ENCODE measurements at places on chromosomes 12 and 14.

DNA sequence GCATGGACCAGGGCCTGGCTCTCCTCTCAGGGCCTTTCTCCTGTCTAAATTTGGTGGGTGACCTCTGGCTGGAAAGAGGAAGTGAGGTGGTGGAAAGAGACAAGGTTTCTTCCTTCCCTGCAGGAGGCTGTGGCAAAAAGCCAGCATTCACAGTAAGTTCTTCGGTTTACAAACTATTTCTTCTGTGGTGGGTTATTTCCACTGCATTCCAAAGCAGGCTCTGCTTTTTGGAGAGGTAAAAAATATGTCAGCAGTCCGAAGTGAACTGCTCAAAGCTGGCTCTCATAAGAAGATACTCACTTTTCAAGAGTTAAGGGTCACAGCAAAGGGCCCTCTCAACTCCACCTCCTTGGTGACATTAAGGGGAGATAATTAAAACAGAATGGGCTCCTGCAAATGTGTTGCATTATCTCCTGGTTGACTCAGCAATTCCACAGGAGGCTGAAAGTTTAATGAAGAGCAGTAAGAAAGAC is 48.9 kb upstream of the POC1B start:
- no peaks in the 10 kb centered on the region for H3K36me3 ChIP-seq
- H3K27ac ChIP-seq = no peak overlapping the region
- no peak for DNase-seq
- no peaks in the 10 kb centered on the region for H3K4me1 ChIP-seq
- H3K27me3 ChIP-seq = no peaks in the 10 kb centered on the region
- H3K4me3 ChIP-seq = no peak overlapping the region

DNA sequence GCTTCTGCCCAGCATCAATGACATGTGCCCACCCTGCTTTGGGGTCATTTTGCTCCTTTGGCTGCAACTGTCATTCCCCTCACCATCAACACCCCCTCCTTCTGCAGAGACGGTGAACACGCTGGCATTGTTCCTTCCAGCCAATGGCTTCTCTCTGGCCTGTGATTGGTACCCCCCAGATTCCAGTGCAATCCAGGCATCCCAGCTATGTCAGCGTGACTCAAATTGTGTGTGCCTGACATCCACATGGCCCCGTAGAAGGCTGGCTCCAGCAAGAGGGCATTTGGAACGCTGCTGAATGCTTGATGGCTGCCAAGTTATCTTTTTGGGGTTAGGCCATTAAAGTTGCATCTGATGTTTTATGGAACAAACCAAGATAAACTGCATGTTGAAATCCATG is 21.0 kb upstream of the CCND2 start:
- H3K4me1 ChIP-seq = no peaks in the 10 kb centered on the region
- H3K27me3 ChIP-seq = peaks cover 7% of the 10 kb centered on the region
- H3K27ac ChIP-seq = no peak overlapping the region
- H3K36me3 ChIP-seq = no peaks in the 10 kb centered on the region
- no peak for DNase-seq

DNA sequence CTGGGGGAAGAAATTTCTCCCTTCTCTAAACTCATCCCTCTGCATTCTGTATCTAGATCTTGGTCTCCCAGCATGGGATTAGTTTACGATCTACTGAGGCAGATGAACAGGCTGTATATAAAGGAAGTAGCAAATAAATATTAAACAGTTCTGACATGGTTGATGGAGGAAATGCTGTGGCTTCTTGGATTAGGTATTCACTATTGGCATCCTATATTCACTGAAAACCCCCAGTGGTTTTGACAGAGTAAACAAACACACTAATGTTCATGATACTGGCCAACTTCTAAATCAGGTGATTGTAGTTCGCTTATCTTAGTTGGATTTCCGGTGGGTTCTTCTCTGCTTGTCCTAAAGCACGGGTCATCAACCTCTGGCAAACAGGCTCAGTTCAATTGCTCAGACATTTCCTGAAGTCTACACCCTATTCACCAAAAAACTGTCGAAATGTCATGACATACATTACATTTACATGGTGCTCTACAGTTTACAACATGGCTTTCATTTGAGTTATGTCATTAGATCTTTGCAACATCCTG is 433.9 kb downstream of the EGLN3 start:
- no peak overlapping the region for H3K27ac ChIP-seq
- no peaks in the 10 kb centered on the region for H3K4me1 ChIP-seq
- DNase-seq = no peak
- no peak overlapping the region for H3K4me3 ChIP-seq

DNA sequence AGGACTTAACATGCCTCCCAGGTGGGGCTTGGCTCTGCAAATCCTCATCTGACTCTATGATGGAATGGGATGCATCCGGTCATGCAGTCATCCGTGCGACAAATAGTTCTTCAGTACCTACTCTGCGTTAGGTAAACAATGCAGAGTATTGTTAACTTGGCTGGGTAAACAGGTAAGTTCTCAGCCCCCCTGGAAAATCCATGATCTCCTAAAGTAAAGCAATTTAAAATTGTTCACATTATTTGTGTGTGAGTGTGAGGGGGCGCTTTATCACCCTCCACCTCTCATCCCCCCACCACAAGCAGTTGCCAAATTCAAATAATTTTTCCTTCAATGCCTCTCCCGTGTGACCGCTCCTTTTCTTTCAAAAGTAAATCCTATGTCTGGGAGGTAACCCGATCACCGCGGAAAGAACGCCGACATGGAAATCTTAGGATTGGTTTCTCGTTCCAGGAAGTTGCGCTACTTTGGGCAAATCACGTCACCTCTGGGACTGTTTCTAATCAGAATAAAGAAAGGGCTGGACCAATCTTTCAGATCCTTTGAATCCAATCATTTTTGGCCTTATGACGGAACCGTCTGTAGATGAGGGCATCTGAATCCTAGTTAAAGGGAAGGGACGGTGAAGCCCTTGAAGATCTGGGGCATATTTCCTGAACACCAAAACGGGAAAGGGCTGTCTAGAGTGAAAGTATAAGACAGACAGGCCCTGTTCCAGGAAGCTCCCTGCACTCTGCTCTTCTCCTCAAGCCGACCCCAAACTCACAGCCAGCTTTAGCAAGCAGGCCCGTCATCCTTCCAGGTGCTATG is 44.0 kb upstream of the SINHCAF start:
- H3K27me3 ChIP-seq = no peaks in the 10 kb centered on the region
- H3K4me3 ChIP-seq = peak overlapping the region; percentile 60
- H3K4me1 ChIP-seq = peaks cover 12% of the 10 kb centered on the region
- DNase-seq = peak; percentile 26

DNA sequence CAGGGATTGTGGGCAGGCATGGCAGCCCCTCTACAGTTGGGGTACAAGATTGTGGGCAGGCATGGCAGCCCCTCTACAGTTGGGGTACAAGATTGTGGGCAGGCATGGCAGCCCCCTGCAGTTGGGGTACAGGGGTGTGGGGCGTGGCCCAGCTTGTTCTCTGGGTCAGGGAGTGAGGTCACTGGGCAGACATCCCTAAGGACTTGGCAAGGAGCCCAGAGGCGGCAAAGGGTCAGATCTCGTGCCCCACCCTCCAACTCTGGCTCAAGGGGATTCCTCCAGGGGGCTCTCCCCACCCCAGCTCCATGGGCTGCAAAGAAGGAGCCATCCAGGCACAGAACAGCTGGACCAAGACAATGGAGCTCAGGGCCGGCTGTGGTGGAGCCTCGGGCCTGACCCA is 25.8 kb upstream of the NUDT14 start:
- H3K4me3 ChIP-seq = no peak overlapping the region
- peaks cover 14% of the 10 kb centered on the region for H3K36me3 ChIP-seq
- H3K27me3 ChIP-seq = no peaks in the 10 kb centered on the region
- no peak for DNase-seq
- H3K27ac ChIP-seq = no peak overlapping the region

- no peaks in the 10 kb centered on the region for H3K4me1 ChIP-seq
- H3K36me3 ChIP-seq = no peaks in the 10 kb centered on the region
- DNase-seq = no peak
- no peak overlapping the region for H3K27ac ChIP-seq
- H3K4me3 ChIP-seq = no peak overlapping the region
Observed at GRCh38 chr12:96334502-96334901, 65.7 kb downstream of the CDK17 start.

DNA sequence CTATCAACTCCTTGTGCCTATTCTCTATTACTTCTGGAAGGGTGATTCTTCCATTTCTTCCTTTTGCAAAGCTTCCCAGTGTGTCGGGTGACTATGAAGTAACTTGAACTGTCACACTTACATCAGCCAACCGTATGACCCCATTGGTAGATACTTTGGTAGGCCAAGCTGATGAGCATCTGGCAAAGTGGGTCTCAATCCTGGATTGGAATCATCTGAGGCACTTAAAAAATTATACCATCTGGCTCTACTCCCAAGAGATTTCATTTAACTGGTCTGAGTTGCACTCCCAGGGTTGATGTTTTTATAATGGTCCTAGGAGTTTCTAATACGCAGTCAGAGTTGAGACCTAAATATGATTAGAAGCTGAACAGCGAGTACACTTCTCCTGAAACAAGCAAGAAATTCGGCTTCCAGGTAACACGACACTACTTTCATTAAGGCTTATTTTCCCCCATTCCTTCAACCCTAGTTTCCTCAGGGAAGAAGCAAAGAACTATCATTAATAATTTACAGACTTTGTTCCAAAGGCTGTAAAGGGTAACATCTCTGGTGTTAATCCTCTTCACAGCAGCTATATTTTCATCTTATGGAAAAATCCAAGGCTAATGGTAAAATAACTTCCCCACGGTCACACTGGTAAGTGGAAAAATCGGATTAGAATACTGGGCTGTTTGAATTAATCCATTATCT is 76.8 kb downstream of the PDE6H start:
- no peaks in the 10 kb centered on the region for H3K36me3 ChIP-seq
- no peaks in the 10 kb centered on the region for H3K27me3 ChIP-seq
- no peaks in the 10 kb centered on the region for H3K4me1 ChIP-seq
- H3K4me3 ChIP-seq = no peak overlapping the region

DNA sequence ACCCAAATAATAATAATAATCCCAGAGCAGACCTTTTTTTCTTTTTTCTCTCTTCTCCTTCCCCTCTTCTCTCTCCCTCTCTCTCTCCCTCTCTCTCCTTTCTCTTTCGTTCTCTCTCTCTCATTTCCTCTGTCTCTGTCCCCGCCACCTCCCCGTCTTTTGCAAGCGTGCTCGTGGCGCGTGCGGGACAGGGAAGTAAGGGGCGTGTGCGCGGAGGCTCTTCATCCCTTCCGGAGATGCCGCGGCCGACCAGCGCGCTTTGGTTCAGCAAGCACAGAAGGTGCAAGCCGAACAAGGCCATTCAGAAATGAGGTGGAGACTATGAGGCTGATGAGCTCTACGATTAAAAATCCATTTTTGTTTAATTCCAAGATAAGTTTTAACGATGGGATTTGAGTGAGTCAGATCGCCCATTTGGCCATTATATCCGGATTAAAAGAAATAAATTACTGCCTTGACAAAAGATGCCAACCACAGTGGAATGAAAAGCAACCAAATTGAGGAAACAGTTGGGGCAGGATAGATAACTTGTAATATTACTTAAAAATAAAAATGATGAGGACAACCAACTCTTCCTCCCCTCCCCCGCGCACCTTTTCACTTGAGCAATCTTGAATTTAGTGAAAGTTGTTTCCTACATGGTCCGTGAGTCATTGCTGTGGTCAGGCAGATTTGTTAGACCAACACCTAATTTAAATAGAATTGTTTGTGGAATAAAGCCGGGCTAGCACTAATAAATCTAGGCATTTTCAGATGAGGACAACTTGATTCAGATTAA is 1.2 kb upstream of the AMIGO2 start:
- no peaks in the 10 kb centered on the region for H3K27me3 ChIP-seq
- peak; percentile 68 for DNase-seq
- no peaks in the 10 kb centered on the region for H3K36me3 ChIP-seq
- H3K4me3 ChIP-seq = peak overlapping the region; percentile 71
- H3K27ac ChIP-seq = peak overlapping the region; percentile 63

GRCh38 chr12:106125351-106126095 is 13.2 kb downstream of the NUAK1 start:
- DNase-seq = no peak
- no peak overlapping the region for H3K4me3 ChIP-seq
- peaks cover 84% of the 10 kb centered on the region for H3K4me1 ChIP-seq
- H3K36me3 ChIP-seq = no peaks in the 10 kb centered on the region
- peak overlapping the region; percentile 75 for H3K27ac ChIP-seq

- no peaks in the 10 kb centered on the region for H3K4me1 ChIP-seq
- no peaks in the 10 kb centered on the region for H3K36me3 ChIP-seq
- no peak overlapping the region for H3K27ac ChIP-seq
Observed at GRCh38 chr12:65015850-65016249, 105.3 kb downstream of the WIF1 start.

DNA sequence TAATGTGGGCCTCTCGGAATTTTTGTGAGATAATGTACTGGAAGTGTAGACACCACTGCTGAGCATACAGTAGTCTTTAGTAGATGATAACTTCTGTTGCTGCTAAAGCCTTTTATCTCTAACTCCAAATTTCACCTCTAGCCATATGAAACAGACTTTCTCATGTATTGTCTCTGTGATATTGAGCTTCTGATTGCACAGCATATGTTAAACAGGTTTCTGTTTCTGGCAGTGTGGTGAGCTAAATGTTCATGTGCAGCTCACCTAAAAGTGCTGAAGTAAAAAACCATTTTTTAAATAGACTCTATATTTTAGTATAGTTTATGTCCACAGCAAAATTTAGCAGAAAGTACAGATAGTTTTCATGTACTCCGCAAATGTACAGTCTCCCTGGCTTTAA is 89.3 kb upstream of the ALX1 start:
- no peaks in the 10 kb centered on the region for H3K27me3 ChIP-seq
- DNase-seq = no peak
- H3K27ac ChIP-seq = no peak overlapping the region

GRCh38 chr14:72033365-72033764 is 101.1 kb downstream of the RGS6 start:
- no peaks in the 10 kb centered on the region for H3K4me1 ChIP-seq
- H3K4me3 ChIP-seq = no peak overlapping the region
- no peak for DNase-seq
- no peaks in the 10 kb centered on the region for H3K27me3 ChIP-seq

GRCh38 chr14:28953973-28954372 is 187.4 kb downstream of the FOXG1 start:
- H3K36me3 ChIP-seq = no peaks in the 10 kb centered on the region
- H3K27me3 ChIP-seq = no peaks in the 10 kb centered on the region
- H3K27ac ChIP-seq = no peak overlapping the region
- no peaks in the 10 kb centered on the region for H3K4me1 ChIP-seq
- H3K4me3 ChIP-seq = no peak overlapping the region
- DNase-seq = no peak

- no peaks in the 10 kb centered on the region for H3K27me3 ChIP-seq
- peak overlapping the region; percentile 84 for H3K4me3 ChIP-seq
- H3K27ac ChIP-seq = peak overlapping the region; percentile 85
- H3K36me3 ChIP-seq = no peaks in the 10 kb centered on the region
- no peak for DNase-seq
- peaks cover 11% of the 10 kb centered on the region for H3K4me1 ChIP-seq
Observed at GRCh38 chr12:42326541-42327226, 717 bp downstream of the PPHLN1 start.

DNA sequence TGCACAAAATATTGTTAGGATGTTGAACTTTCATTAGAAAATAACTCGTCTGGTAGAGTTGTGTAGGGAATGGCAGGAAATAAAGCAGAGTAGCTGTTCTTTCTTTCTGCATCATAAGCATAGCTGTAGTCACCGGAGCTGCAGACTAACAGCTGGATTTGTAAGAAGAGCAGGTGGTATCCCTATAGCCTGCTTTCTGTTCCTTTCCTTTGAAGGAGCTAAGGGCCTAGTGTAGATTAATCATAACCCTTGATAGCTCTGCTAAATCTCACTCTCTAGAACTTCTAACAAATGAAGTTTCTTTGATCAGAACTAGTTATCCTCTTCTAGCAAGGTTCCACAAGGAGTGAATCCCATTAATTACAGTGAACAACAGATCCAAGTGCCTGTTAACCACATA is 3.5 kb downstream of the LMO3 start:
- no peaks in the 10 kb centered on the region for H3K36me3 ChIP-seq
- H3K27me3 ChIP-seq = peaks cover 22% of the 10 kb centered on the region
- no peak overlapping the region for H3K4me3 ChIP-seq
- no peaks in the 10 kb centered on the region for H3K4me1 ChIP-seq
- no peak for DNase-seq
- no peak overlapping the region for H3K27ac ChIP-seq

Measured in psoas muscle (tissue), 8 donors.